ENCODE measurements at places on chromosomes 2 and 18.

DNA sequence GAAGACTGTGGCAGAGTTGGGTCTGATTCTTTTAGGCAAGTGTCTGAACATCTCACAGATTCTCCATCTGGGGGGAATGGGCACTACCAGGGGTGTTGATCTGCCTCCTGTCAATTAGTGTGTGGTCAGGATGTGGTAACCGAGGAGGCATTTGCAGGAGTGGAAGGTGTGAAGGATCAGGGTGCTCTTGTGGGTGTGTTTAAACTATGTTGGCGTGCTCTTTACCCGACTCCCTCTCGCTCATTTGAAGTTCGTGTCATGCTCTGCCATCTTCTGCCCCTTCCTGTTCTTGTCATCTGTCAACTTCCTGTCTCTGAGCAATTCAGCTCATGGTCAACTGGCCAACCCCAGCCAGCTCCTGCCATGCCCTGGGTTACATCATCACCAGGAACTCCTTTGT, 107.9 kb downstream of the RTN4 start:
- peak; percentile 35 for DNase-seq

DNA sequence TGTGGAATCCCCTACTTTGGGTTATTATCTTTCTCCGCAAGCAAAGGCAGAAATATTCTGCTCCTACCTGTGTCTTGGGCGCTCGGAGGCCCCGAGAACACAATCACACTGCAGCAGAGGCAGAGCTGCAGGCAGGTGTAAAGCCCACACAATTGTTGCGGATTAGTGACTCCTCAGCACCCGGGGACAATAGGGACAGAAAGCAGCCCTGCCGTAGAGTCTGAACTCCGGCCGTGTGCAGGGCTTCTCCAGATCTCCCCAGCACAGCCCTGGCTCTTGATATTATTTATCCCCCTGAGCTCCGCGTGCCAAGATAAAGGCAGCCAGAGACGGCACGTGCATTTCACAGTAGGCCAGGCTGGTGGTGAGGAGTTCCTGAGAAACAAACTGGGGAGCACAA, 229.2 kb downstream of the EN1 start:
- DNase-seq, result no peak

DNA sequence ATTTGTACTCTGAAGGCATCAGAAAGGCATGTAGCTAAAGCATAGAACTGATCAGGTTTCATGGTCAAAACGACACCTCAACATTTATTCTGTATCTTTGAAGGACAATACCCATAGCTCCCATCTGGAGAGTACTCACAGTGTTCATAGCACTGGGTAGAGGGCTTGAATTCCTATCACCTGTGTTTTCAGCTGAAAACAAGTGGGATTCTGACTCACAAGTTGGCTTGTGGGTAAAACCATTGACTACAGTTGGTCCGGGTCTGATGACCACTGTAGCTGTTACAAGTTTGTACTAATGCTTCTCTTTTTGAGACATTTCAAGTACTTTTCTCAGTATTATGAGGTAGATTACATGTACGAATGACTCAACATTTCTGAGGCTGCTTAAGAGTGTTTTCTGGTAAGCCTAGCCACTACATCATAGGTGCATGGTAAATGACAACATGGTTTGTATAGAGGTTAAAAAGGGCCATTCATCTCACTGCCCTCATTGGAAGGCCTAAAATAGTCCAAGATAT, 68.6 kb upstream of the PELI1 start:
- no peak for DNase-seq

GRCh38 chr2:128277961-128278681, 40.5 kb downstream of the HS6ST1 start:
- no peak for DNase-seq

- no peak for DNase-seq
Observed at GRCh38 chr18:46705521-46705920, 48.5 kb upstream of the LOXHD1 start.

DNA sequence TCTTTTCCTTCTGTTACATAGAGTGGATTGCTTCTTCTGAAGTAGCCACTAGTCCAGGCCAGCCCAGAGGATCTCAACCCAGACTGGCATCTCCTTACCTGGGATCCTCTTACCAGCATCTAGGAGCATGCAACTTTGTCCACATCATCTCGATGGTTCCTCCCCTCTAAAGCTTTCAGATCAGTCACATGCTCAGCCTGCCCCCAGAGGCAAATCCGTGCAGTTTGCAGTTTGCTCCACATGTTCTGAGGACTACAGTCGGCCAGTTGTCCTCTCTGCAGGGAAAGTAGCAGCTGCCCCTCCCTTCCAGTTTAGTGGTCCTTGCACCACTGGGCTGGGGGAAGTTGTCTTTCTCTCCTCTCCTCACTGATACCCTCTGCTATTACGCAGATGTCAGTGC, 259.8 kb upstream of the APCDD1 start:
- DNase-seq, result no peak

GRCh38 chr18:3759099-3759498, 309.1 kb downstream of the TGIF1 start:
- no peak for DNase-seq

GRCh38 chr2:42192652-42193566, 23.8 kb downstream of the EML4 start:
- no peak for DNase-seq

- DNase-seq, result no peak
Observed at GRCh38 chr2:217075268-217076057, 215.6 kb upstream of the TNP1 start.

DNA sequence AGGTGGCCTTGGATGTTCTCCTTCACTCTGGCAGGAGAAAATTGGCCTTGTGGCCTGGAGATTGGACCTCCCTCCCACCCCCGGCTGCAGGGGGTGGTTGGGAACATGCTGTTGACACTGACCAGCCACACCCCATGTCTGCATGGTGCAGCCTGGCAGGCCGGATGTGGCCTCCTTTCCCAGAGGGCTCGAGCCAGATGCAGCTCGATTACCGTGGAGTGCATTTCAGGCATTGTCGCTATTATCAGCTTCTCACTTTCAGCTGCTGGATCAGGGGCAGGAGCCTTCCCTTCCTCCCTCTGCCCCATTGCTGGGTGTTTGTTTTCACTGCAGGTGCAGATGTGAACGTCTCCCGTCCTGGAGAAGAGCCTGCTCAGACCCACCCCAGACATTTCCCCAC, 211.0 kb upstream of the SIX2 start:
- DNase-seq, result no peak

DNA sequence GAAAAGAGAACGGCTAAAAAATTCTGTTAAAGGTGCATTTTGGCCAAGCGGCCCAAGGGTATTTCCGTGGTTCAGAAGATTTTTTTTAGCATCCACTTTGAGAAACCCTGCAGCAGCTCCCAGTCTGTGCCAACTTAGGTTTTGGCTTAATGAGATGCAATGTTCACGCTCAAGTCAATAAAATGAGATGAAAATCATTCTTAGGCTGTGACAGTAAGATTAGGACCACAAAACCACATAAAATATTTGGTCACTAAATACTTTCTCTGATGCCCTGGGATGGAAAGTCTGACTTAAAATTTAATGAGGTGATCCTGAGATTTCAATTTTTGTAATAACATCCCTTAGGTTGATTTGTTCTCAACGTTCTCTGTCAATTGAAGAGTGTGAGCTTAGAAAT, 74.2 kb upstream of the FHL2 start:
- no peak for DNase-seq

DNA sequence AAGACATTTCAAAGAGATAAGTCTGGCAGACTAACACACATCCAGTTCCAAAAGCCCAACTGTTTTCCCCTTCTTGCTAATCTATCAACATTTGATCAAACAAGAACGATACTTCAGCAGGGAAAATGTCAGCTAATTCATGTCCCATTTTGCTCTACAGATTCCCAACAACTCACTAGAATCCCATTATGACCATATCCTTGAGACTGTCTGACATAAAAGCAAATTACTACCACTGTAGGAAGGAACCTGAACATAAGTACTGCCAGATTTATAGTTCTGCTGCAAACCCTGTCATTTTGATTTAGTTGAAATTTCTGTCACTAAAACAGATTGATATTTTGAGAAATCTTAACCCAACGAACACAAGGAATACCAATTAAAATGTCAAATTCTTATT, 193.0 kb upstream of the REG3G start:
- no peak for DNase-seq

GRCh38 chr2:235851828-235852525, 316.2 kb downstream of the GBX2 start:
- no peak for DNase-seq

- no peak for DNase-seq
Observed at GRCh38 chr2:139946690-139947089, 1166.5 kb upstream of the NXPH2 start.

GRCh38 chr2:237575869-237576862, 9.8 kb downstream of the PRLH start:
- DNase-seq, result no peak

Measured in activated T-cell treated with anti-CD3 and anti-CD28 coated beads, Interleukin-2, amount 50 U/mL, for 24 hours (primary cell).